ENCODE measurements at places on chromosomes 16 and 17. TPM values are rescaled to one million over a fixed set of nuclear protein-coding genes. Genes with fewer than 3 reads are reported as not detected.

JPH3 gene
- not detected for total RNA-seq

PLEKHG4 gene
- total RNA-seq, result 24.2 TPM

DNA sequence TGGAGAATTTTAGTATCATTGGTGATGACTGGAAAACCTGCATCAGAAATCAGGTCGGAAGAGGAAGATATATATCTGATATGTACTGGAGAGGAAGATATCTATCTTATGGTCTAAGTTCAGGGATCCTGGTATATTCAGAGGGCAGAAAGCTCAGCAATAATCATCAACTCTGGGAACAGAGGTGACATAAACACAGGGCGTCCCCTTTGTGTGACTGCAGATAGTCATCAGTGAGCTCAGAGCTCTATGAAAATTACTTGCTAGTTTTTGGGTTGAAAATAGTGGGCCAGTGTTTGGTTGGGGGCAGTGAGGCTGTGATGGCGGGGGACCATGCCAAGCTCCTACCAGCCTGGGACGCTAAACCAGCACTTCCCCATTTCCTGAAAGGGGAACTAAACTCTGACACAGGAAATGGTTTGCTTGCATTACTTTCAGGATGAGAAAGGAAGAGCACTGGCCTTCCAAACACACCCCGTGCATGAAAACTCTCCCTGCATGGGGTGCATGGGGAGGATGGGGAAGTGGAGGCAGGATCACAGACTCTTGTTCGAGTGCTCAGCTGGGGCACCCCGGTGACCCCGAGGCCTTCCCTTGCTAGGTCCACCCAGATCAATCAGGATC, 15.8 kb downstream of the NOD2 start:
- H3K27ac ChIP-seq, result no peak overlapping the region
- no peaks in the 10 kb centered on the region for H3K4me1 ChIP-seq
- DNase-seq, result no peak

GCGR gene
- total RNA-seq, result not detected

ANKRD40CL gene
- not detected for total RNA-seq

GRCh38 chr16:81445143-81445961, 744 bp downstream of the CMIP start:
- DNase-seq, result peak; percentile 75
- peak overlapping the region; percentile 92 for H3K4me3 ChIP-seq
- no peaks in the 10 kb centered on the region for H3K27me3 ChIP-seq
- H3K4me1 ChIP-seq, result 0 out of 2 replicates have a peak, but pooled peaks cover 6% of the 10 kb centered on the region

DNA sequence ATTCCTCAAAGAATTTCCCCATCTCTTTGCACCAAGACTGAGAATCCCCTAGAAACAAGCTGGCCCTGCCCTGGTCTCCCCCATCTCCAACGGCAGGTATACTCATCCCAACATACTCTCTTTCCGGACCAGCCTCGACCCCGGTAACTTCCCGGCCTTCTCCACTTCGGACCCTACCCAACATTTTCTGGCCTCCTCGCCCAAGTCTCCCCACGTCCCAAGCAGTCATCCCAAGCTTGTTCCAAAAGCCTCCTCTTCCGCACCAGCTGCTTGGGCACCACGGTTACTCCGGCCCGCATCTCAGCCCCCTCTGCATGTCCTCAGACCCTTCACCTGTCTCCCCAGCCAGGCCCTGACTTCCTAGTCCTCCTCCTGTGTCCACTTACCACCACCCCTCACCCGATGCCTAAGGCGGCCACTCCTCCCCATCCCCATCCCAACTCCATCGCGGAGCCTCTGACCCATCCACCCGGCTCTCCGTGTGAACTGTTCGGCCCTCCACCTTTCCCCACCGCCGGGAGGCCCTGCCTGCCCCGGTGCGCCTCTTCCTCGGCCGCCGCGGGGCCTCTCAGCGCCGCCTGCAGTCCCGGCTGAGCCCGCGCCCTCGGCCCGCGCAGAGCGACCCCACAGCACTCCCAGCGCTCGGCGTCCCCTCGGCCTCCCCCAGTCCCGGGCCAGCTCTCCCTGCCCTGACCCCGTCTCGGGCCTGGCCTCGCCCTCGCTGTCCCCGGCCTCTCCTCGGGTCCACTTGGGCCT, 994 bp downstream of the PITPNA start:
- H3K27me3 ChIP-seq, result no peaks in the 10 kb centered on the region
- H3K4me1 ChIP-seq, result peaks cover 28% of the 10 kb centered on the region
- H3K36me3 ChIP-seq, result no peaks in the 10 kb centered on the region
- H3K27ac ChIP-seq, result peak overlapping the region; percentile 79
- peak overlapping the region; percentile 82 for H3K4me3 ChIP-seq

TBC1D3 gene
- total RNA-seq, result not detected

ATXN1L gene
- total RNA-seq, result 10.2 TPM

DERL2 gene
- 70.7 TPM for total RNA-seq

GRCh38 chr17:2363851-2364762, 26.8 kb downstream of the SGSM2 start:
- H3K27me3 ChIP-seq, result no peaks in the 10 kb centered on the region
- no peaks in the 10 kb centered on the region for H3K36me3 ChIP-seq
- H3K4me1 ChIP-seq, result peaks cover 4% of the 10 kb centered on the region
- no peak for DNase-seq
- H3K27ac ChIP-seq, result no peak overlapping the region

DNA sequence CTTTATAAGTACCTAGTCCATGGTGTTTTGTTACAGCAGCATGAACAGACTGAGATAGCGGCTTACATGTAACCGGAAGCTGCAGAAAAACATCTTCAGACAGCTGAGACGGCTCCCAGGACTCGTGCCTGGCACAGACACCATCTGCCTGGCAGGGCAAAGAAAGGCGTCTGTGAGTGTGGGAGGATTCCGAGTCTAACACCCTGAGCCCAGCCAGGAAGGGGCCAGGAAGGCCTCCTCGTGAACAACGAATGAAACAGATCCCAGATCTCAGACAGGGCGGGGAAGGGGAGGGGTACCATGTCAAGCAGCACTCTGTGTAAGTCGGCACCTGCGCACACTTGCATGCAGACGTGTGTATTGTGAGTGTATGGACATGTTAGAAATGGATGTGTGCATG, 4.4 kb upstream of the CSNK1D start:
- H3K4me3 ChIP-seq, result no peak overlapping the region
- no peak for DNase-seq
- peaks cover 9% of the 10 kb centered on the region for H3K4me1 ChIP-seq
- H3K27ac ChIP-seq, result no peak overlapping the region
- H3K27me3 ChIP-seq, result no peaks in the 10 kb centered on the region
